ENCODE measurements at places on chromosomes 5 and 9.

DNA sequence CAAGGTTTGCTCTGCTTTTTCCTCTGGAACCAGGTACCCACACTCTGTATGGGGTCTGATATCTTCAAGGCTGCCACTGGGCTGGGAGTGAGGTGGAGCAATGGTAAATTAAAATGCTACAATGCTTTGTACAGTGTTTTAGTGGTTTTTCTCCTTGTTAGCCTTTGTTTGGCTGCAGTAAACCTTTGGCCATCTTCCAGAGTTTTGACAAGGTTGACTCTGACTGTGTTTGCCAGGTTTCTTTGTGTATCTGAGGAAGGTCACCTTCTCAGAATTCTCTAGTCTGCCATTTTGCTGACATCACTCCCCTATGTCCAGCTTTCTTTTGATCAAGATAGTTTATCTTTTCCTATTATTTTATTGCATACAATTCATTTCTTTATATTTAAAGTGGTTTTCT lies 11.2 kb downstream of the SPATA31D1 start:
- no peak for DNase-seq

GRCh38 chr5:145697251-145697990 lies 137.7 kb downstream of the PRELID2 start:
- peak; percentile 6 for DNase-seq

DNA sequence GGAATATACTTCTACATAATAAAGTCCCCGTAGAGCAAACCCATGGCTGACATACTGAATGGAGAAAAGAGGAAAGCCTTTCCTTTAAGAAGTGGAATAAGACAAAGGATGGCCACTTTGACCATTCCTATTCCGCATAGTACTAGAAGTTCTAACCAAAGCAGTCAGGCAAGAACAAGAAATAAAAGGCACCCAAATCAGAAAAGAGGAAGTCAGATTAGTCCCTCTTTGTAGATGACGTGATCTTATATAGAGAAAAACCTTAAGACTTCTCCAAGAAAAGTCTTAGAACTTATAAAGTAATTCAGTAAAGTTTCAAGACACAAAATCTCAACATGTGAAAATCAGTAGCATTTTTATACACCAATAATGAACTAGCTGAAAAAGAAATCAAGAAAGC lies 133.9 kb downstream of the GIN1 start:
- no peak for DNase-seq

- no peak for DNase-seq
These were observed 1037.1 kb upstream of the NUDT12 start for GRCh38 chr5:104599726-104600125.

- DNase-seq, result no peak
These were observed 508.2 kb downstream of the ACTL7B start for GRCh38 chr9:108347463-108348188.

- no peak for DNase-seq
These were observed 195.0 kb downstream of the SPATA31A6 start for GRCh38 chr9:42378418-42378815.

DNA sequence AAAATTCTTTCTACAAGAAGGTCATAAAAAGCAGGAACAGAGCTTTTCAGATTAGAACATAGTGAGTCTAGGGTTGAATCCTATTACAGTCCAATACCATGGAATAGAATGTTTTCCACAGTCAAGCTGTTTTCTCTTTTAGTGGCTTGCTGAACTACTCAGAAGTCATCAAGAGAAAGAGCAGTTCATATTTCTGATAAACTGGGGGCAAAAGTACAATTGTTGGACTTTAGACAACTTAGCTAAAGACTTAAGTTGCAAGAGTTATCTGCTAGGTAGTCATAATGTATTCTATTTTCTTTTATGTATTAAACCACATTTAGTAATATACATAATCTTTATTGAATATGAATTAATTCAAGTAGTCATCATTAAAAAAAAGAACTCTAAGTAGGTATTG lies 233.1 kb upstream of the GRIA1 start:
- no peak for DNase-seq

DNA sequence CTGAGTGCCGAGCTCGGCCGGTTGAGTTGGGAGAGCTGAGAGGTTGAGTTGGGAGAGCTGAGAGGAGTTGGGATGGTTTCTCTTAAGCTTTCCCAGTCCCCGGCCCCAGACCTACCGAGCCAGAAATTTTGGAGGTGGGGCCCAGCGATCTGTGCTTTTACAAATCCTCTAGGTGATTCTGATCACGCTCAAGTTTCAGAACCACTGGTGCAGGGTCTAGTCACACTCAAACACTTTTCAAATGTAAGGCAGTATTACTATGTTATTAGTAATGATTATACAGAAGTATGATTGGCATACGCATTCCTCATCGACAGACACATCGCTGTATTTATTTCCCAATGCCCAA lies 256 bp upstream of the CLINT1 start:
- no peak for DNase-seq

GRCh38 chr5:133895979-133896845 lies 72.2 kb downstream of the C5orf15 start:
- DNase-seq, result no peak

DNA sequence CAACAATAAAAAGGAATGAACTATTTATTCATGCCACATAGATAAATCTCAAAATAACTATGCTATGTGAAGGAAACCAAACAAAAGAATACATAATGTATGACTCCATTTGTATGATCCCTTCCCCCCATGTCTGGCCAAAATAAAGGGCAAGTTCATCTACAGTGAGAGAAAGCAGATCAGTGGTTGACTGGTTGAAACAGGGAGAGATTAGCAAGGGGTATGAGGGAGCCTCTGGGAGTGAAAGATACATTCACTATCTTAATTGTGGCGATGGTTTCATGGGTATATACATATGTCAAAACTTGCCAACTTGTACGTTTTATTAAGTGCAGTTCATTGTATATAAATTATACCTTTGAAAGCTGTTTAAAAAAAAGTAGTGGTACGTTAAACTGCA lies 4.8 kb downstream of the PSMD5 start:
- DNase-seq, result no peak

GRCh38 chr9:84354035-84354434 lies 13.5 kb upstream of the SLC28A3 start:
- DNase-seq, result no peak

- no peak for DNase-seq
These were observed 513.6 kb downstream of the HINT1 start for GRCh38 chr5:130651440-130651839.

DNA sequence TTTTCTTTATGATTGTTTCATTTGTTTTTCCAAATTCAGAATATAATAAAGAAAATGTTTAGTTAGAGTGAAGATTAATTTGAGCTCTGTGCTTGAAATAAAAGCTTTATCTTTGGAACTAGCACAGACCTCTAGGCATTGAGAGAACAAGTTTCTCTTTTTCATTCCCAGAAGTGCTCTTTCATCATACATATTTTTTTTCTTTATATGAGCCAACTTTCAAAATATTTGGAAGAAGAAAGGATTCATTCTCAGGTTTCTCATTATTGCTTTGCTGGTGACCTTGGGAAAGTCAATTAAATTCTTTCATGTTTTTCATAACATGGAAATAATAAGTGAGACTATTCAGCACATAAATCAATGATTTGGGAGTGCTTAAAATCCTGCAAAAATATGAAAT lies 16.8 kb downstream of the CTXN3 start:
- no peak for DNase-seq

DNA sequence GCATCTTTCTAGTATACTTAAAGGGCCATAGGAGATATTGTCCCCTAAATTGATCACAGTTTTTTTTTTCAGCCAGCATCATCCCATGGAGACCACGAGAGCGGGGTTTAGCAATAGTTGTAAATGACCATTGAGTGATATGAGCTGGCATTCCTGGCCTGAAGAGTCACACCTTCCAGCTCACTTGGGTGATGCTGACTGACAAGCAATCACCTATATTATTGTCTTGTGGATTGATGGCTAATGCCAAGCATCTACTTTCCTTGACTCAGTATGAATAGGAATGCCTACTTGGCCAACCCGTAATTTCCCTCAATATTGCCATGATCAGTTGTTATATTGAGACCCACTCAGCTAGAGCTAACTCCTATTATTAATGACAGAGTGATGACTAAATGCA lies 70.5 kb downstream of the ADAMTSL1 start:
- no peak for DNase-seq

- DNase-seq, result no peak
These were observed 228.9 kb upstream of the MVB12B start for GRCh38 chr9:126097679-126098078.

DNA sequence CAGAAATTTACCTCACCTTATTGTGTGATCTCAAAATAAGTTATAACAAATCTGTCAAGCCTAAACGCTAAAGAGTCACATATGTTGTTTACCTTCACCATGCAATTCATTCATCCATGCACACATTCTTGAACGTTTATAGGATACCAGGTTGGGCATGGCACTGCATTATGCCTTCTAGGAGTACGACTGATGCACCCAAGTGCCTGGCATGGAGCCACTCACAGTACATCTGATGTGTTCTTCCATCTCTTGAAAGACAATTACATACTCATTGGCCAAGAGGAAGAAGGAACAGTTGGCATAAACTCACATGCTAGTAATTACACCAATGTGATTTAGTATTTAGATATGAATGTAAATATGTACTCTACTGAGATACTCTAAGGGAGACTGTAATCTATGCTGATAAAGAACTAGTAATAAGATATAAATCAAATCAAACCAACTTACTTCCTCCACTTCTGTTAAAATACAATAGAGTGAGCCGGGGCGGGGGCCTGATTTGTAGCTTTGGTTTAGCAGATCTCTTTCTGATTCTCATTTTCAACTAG lies 90.7 kb downstream of the LPAR1 start:
- DNase-seq, result no peak

GRCh38 chr9:124321935-124322334 lies 64.2 kb downstream of the NEK6 start:
- DNase-seq, result no peak

DNA sequence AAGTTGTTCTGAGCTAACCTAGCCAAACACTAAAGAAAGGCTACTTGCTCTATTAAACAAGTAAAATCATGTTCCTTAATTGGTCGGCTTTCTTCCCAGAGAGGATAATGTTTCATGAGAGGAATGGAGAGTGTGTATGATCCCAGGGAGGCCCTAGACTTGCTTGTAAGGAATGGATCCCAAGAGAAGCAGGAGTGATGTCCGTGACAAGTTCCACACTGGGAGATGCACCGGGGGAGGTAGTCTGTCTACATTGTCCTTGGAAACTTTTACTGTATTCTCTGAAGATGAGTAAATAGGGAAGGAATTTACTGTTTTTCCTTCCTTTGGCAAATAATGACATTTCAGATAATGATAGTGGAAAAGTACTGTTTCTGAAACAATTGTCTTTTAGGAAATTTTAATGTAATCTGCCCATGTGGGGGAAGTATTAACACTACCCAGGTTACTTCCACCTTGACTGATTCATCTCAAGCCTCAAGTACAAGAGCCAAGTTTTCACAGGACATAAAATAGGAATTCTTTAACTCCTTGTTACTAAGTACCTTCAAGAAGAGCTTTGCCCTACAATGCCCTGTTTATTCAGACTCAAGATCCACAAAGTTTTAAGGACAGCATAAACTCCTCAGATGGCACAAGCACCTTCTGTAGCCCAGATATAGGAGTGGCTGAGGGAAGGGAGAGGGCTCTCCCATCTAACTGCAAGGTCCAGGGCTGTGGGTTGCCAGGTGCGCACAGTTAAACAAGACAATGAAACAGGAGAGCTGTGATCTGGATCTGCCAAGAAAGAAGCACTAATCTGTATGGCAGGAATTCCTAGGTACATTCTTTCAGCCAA lies 152.1 kb downstream of the GNA14 start:
- no peak for DNase-seq

DNA sequence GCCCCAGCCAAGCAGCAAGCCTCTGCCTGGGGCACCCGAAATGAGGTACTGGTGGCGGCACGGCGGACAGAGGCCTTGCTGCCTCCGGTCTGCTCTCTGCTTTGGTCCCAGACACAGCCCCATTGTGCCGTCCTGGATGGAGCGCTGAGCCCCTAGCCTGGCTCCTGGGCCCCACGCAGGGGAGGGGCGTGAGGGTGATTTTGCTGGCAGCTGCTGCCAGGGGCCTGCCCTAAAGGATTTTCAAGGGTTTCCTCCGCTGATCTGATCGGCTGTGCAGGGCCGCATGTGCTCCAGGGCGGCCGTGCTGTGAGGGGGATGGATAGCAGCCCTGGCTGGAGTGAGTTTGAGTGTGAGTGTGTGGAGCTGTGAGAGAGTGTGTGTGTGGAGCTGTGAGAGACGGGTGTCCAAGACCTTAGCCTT lies 1.3 kb downstream of the GPSM1 start:
- no peak for DNase-seq

- DNase-seq, result no peak
These were observed 37.8 kb downstream of the GHR start for GRCh38 chr5:42461033-42461432.

GRCh38 chr5:134594797-134595457 lies 37.7 kb downstream of the SAR1B start:
- DNase-seq, result no peak

- no peak for DNase-seq
These were observed 22.2 kb downstream of the SH3GL2 start for GRCh38 chr9:17600962-17601593.

DNA sequence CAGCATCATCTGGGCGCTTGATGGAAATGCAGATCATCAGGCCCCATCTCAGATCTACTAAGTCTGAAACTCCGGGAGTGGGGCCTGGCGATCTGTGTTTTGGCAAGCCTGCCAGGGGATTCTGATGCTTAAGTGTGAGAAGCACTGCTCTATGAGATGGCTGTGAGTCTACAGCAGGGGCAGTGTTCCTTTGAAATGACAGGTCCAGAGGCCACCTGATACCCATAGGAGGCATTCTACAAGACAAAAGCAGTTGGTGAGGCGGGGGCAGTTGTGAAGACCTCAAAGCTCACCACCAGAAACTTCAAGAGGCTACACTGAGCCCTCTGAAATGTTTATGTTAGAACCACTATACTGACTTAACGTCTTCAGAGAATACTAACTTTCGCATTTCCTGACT lies 86.9 kb upstream of the SPATA31D4 start:
- DNase-seq, result no peak

DNA sequence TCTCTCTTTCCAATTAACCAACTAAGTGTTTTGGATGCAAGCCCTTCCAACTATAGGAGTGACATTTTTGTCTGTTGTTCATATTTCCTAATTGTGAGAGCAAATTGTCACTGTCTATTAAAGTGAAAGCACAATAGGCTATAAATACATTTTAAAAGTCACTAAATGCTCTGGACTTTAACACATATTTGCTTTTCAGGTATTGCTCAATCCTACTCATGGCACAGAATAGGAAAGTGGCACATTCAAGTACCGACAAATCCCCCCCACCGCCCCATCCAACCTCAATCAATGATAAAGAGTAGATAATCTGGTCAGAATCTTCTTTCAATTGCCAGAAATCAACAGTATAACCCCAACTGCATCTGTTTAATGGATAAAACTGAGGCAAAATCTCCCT lies 419.8 kb downstream of the PLK2 start:
- no peak for DNase-seq

DNA sequence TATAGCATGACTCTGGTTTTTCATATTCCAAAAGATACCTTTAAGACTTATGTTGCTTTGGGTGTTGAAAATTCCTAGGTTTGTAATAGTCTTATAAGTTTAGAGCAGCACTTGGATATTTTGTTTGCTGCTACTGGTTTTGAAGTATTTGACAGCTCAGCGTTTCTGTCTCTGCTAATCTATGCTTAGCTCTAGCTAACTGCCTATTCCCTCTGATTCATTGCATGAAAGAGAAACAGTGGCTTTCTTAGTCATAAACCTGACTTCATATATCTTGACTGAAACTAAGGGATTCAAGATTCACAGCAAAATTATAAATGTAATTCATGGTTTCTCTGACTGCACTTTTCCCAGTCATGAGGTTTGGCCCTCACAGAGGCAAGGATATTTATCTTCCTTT lies 35.6 kb upstream of the ANXA1 start:
- no peak for DNase-seq

Measured in CD4-positive, alpha-beta T cell treated with Interleukin-21 for 1 hour (primary cell).